ENCODE measurements at places on chromosomes 5 and 9. TPM values are rescaled to one million over a fixed set of nuclear protein-coding genes. Genes with fewer than 3 reads are reported as not detected.

FOXE1 gene
- total RNA-seq = not detected

DNA sequence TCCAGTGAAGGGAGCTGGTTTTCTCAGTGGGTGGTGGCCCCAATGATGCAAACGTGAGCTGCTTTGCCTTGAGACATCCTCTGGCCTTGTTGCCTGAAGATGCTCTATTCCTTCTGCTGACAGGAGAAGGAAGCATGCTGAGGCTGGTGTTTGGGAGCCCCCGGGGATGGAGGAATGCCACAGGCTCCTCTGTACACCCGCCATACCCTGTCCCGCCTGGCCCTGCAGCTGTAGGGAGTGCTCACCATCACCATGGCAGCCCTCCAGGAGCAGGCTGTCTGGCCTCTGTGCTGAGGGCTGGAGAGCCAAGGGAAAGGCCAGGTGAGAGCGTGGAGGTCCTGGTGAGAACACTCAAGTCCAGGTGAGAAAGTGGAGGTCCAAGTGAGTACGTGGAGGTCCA is 134.4 kb downstream of the MRPL36 start:
- no peak for DNase-seq

- no peak for DNase-seq
Observed at GRCh38 chr9:686321-686813, 155.1 kb upstream of the DMRT1 start.

GRCh38 chr5:32503261-32503660 is 58.7 kb upstream of the ZFR start:
- DNase-seq = no peak

GRCh38 chr5:133387621-133388020 is 224.7 kb downstream of the FSTL4 start:
- no peak for DNase-seq

NOP16 gene
- total RNA-seq = 35.2 TPM

Data from gastrocnemius medialis (tissue), 4 donors.